ENCODE measurements at places on chromosomes 7 and 10. TPM values are rescaled to one million over a fixed set of nuclear protein-coding genes. Genes with fewer than 3 reads are reported as not detected.

The H2BK1 gene
- not detected for total RNA-seq

The SLC29A4 gene
- 12.1 TPM for total RNA-seq

The CEP55 gene
- total RNA-seq, result 68.6 TPM

The MLXIPL gene
- total RNA-seq, result 1.4 TPM
